ENCODE measurements at places on chromosomes 6 and 20.

- DNase-seq, result no peak
These were observed 44.6 kb downstream of the SRC start for GRCh38 chr20:37390503-37390890.

GRCh38 chr20:56839786-56840185, 210.7 kb downstream of the TFAP2C start:
- DNase-seq, result no peak

- no peak for DNase-seq
These were observed 12.8 kb upstream of the PLEKHG1 start for GRCh38 chr6:150586850-150587359.

GRCh38 chr6:131215219-131215618, 80.0 kb downstream of the AKAP7 start:
- DNase-seq, result no peak
